ENCODE measurements at places on chromosomes 5 and 9. TPM values are rescaled to one million over a fixed set of nuclear protein-coding genes. Genes with fewer than 3 reads are reported as not detected.

C5orf58 gene
- total RNA-seq = not detected

SV2C gene
- total RNA-seq = 0.14 TPM

GABRA6 gene
- total RNA-seq = not detected

CDH12 gene
- total RNA-seq = not detected

GPRIN1 gene
- 2.0 TPM for total RNA-seq

SMIM32 gene
- not detected for total RNA-seq

MLANA gene
- not detected for total RNA-seq

FAM153A gene
- 1.5 TPM for total RNA-seq

LHX6 gene
- total RNA-seq = 5.0 TPM

SGCD gene
- 20.4 TPM for total RNA-seq

CSF1R gene
- total RNA-seq = 76.3 TPM

TIMD4 gene
- total RNA-seq = 7.6 TPM

ALDH1A1 gene
- total RNA-seq = 101 TPM

CDO1 gene
- 132 TPM for total RNA-seq

GSN gene
- total RNA-seq = 3,187 TPM

CEL gene
- 5.3 TPM for total RNA-seq

LRRC19 gene
- not detected for total RNA-seq

CBY3 gene
- 1.4 TPM for total RNA-seq

PKD2L2 gene
- not detected for total RNA-seq

IFNA13 gene
- not detected for total RNA-seq

IFNK gene
- not detected for total RNA-seq

QRFP gene
- not detected for total RNA-seq

GRXCR2 gene
- total RNA-seq = not detected

WASHC1 gene
- total RNA-seq = 19.8 TPM

CDH9 gene
- total RNA-seq = not detected

ROR2 gene
- total RNA-seq = 0.68 TPM

ANKRA2 gene
- total RNA-seq = 35.6 TPM

COL15A1 gene
- total RNA-seq = 70.4 TPM

TLR4 gene
- 78.2 TPM for total RNA-seq

SCAMP1 gene
- total RNA-seq = 24.8 TPM

Measured in thoracic aorta (tissue), 2 donors.